Kidney glomerular epithelial cell (primary cell): ENCODE measurements at places on chromosomes 5 and 9.

DNA sequence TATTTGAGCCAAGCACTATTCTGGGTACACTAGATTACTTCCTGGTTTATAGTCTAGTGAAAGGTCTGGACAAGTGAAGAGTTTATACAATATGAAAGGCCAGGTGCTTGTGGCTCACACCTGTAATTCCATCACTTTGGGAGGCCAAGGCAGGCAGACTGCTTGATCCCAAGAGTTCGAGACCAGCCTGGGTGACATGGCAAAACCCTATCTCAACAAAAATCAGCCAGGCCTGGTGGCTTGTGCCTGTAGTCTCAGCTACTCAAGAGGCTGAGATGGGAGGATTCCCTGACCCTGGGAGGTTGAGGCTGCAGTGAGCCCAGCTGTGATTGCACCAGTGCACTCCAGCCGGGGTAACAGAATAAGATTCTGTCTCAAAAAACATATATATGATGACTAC, 9.5 kb upstream of the TXNDC15 start:
- no peak for DNase-seq

DNA sequence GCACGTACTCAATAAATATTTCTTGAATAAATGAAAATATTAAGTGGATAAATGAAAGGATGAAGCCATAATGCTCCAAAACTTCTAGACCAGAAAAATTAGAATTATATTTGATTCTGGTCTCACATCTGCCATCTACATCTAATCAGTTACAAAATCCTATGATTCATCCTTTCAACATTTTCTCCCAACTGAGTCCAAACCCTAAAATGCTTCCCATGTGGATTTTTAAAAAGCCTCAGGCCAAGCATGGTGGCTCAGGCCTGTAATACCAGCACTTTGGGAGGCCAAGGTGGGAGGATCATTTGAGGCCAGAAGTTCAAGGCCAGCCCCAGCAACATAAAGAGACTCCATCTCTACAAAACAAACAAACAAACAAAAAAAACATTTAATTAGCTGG, 31.6 kb upstream of the FST start:
- no peak for DNase-seq

GRCh38 chr9:76191493-76191892, 202.7 kb downstream of the RFK start:
- no peak for DNase-seq

GRCh38 chr9:18855656-18856055, 177.4 kb downstream of the SAXO1 start:
- DNase-seq, result no peak

DNA sequence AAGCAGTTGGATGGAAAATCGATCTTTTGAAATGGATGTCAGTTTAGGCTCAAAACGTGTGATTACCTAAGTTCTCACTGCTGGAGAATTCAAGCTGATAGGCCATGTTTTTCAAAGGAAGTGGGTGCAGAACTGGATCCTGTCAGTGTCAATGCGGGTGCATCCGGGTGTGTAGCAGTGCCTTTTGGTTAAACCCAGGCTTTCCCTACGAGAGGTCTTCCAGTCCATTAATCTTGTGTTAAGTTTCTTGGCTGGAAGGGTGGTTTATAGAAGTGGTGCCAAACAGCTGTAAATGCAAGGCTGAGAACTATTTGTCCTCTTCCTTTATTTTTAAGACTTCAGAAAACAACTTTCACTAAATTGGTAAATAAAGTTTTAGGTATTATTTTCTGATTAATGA, 71.9 kb downstream of the DAPK1 start:
- peak; percentile 20 for DNase-seq

GRCh38 chr9:106755736-106756135, 107.2 kb upstream of the ZNF462 start:
- no peak for DNase-seq

GRCh38 chr5:142500227-142500905, 175.5 kb upstream of the SPRY4 start:
- no peak for DNase-seq

- no peak for DNase-seq
These were observed 43.6 kb upstream of the FBXW11 start for GRCh38 chr5:172050080-172050479.

DNA sequence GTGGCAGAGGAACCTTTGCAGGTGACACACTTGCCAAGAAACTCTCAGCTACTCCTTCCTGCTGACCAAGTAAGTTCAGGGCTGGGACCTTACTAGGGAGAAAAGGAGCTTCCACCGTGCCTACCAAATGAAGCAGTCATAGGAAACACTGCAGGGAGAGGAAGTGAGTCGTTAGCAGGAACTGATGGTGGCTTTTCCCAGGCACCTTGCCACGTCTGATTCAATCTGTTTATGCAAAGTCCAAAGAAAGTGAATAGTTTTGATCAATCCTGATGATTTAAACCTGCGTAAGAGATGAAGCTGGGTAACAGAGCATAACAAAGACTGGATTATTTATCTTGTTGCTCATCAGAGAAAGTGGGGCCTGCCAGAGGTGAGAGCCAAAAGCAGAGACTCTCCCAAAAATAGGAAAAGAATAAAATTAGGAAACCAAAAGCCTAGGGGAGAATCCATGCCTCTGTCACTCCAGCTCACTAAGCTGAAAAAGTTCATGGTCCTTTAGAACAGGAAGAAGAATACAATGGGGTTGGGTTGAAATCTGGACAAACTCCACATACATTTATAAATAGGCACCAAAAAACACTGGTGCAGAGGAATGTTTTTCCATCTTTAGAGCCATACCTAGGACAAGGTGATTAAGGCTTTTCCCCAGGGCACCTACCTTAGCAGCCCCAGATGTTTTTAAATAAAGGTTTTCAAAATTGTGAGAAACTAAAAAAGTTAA, 9.3 kb upstream of the PFDN1 start:
- peak; percentile 89 for DNase-seq

DNA sequence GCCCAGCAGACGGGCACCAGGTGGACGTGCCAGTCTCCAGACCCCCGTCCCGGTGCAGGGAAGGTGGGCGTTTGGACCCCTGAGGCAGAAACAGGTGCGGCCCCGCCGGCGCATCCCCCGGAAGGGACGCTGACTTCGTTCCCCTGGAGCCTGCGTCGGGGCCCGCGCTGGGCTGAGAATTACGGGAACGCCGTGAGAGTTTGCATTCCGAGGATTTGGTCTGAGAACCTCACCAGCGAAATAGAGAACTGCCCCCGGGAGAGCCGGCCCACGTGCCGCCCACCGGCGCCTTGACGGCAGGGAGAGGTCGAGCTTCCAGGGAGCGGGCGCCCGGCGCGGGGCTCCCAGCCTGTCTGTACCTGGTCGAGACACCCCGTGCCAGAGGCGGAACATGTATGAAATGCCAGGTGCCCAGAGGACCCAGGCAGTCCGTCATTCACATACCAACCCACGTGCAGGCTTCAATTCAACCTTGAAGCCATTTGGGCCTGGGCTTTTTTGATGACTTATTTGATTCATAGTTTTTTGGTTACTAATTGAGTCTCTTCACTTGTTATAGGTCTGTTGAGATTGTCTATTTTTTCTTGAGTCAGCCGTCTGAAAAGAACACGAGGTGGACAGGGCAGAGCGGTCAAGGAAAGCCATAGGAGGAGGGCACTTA, 877 bp upstream of the CAMSAP1 start:
- peak; percentile 18 for DNase-seq

- no peak for DNase-seq
These were observed 48.9 kb downstream of the ADRB2 start for GRCh38 chr5:148875205-148875875.

DNA sequence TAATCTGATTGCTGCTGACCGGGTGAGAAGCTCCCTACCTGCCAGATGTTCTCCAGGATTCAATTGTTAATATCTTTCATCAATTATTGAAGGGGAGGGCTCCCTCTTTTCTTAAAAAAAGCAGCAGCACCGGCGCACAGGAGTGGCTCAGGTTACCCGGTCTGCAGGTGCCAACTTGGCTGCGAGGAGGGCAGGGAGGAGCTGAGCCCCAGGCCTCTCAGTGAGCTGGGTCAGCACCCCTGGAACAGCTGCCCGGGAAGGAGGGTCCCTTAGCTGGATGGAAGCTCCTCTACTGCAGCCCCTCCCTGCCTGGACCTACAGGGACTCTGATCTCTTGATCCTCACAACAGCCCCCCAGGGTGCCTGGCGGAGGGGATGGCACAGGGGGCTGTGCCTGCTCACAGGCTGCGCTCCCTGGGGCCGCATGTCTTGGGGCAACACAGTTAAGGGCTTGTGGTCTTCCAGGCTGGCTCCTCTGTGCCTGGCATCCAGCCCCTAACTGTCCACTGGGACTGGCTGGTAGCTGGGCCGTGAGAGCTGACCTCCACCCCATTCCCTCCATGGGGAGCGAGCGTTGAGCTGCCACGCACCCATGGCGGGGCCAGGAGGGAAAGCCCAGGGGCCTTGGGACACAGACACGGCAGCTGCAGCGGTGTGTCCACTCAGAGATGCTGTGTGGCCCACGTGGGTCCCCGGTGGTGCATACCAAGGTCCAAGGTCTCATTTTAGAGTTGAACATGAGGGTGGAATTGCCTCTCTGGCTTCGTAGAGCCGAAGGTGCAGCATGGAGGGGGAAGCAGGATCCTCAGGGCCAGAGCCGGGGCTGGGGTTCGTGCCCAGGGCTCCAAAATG, 28.6 kb upstream of the TMEM250 start:
- no peak for DNase-seq

DNA sequence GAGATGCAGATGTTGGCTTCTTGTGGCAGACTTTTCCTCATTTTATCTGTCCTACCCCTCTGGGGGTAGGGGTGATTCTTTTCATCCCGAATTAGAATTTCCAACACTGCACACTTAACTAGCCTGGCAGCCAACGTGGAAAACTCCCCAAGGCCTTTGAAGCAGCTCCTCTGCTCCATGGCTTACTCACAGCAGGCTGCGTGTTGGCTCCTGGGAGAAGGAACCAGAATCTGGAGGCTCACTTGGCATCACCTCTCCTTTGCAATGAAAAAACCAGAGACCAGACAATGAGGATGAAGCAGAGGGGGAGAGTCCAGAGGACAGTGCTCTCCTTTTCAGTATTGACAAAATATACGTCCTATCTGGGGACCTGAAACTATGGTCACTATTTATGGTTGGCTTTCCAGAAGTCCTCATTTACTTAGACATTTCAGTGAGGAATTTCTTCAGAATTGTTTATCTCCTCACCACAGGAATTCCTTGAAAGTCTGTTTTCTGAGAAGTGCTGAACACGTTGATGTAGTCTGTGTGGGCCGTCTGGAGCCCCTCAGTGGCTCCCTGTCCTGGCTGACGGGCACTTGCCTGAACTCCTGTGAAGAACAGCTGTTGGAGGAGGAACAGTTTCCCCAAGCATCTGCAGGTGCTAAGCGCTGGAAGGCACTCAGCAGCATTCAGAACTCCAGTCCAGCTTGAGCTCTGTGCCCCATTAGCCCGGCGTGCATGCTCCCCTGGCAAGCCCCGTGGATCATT, 231.3 kb downstream of the RFK start:
- no peak for DNase-seq

DNA sequence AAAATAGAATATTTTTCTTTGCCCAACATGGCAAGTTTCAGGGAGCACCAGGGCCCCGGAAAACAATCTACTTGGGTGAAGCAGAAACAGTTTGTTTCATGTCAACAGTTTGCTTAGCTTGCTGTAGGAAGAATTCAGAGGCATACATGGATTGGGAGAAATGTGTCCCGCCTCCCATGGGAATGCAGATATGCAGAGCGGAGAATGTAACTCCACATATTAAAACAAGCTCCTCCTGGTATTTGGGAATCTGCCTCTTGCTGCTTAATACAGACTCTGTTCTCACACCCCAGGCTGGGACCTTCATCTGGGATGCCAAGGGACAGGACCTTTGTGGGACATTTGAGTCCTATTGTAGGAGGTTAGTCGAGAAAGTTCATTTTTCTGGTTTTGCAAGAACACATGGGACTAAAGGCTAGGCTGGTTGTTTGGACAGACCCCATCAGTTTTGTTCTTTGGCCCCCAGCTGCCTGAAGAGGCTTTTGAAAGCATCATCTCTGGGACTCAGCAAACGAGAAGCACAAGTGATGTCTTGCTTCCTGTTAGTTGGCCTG, 220.5 kb upstream of the ADRA1B start:
- DNase-seq, result no peak

DNA sequence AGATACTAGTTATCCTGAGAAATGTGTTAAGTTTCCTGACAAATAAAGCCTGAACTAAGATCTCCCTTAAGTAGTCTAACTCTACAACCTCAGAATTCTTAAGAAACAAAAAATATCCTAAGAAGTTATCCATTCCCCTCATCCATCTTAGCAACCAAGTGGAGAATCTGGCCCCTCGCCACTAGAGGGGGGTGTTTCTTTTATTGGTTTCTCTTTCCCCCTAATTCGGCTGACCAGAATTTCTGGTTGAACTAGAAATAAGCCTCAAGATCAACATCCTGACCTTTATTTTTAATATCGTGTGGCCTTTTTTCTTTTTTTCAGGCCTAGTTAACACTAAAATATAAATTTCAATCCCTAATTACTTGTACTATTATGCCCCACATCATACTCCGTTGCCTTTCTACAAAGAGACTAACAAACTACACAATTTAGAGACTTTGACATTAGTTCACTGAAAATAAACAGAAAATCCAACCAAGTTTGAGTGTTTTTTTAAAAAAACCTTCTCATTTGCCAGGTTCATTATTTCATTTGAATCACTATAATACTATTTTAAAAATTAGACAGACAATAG, 14.3 kb upstream of the NR4A3 start:
- peak; percentile 61 for DNase-seq

GRCh38 chr9:133708246-133709014, 29.7 kb downstream of the SARDH start:
- no peak for DNase-seq

DNA sequence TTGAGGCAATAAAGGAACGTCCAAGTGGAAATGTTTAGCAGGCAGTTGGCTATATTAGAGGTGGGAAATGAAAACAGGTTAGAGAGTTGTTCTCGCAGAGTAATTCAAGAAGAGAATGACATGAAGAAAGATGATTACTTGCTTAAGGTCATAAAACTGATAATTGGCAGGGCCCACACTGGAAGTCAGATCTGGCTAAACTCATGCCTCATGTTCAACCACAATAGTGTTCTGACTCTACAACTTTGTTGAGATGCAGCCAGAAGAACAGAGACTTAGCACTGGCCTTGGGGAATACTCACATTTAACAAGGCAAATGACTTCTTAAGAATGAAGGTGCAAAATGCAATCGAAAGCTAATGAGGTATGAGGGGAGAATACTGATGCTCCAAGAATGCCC, 27.2 kb upstream of the TNFSF8 start:
- DNase-seq, result no peak

GRCh38 chr9:98775831-98776441, 20.4 kb downstream of the ANKS6 start:
- DNase-seq, result peak; percentile 5

- peak; percentile 44 for DNase-seq
These were observed 9.7 kb downstream of the ORM2 start for GRCh38 chr9:114339130-114339908.

GRCh38 chr9:132381966-132382541, 24.6 kb downstream of the TTF1 start:
- no peak for DNase-seq

DNA sequence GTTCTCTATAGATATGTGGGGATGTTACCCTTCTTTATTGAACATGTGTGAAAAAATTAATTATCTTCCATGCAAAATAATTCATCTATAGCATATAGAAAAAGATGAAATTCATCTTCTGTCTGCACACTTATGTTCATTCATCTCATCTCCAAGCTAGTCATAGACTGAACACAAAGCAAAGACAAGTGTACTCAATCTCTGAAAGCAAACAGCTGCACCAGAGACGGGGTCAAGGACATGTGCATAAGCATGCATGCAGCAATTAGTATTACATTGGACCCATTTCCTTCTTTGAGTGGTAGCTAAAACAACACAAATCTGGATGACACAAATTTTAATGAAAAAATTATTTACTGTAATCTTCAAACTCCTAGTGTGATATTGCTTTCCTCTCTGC, 547.0 kb upstream of the COX7C start:
- no peak for DNase-seq
